ENCODE measurements at places on chromosomes 1 and 21. TPM values are rescaled to one million over a fixed set of nuclear protein-coding genes. Genes with fewer than 3 reads are reported as not detected.
A peak's percentile ranks its signal among the peaks of the same experiment; 100 is the strongest.

DNA sequence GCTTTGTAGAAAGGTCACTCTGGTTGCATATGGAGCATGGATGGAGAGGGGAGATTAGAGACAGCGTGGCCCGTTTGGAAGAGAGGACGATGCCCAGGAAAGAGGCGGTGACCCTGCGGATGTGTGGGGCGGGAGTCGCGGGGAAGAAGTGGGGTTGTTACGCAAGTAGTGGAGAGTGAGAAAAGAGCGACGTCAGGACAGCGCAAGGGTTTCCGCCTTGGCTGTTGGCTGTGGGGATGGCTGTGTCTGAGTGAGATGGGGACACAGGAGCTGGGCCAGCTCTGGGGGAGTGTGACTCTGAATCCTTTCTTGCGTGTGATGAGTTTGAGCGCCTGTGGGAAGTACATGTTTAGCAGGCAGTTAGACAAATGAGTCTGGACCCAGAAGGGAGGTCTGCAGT, 3.8 kb downstream of the B4GALT2 start:
- H3K4me1 ChIP-seq: peaks cover 7% of the 10 kb centered on the region
- no peaks in the 10 kb centered on the region for H3K36me3 ChIP-seq
- no peak overlapping the region for H3K4me3 ChIP-seq
- H3K27me3 ChIP-seq: no peaks in the 10 kb centered on the region
- DNase-seq: no peak

- H3K27ac ChIP-seq: peak overlapping the region; percentile 33
- no peaks in the 10 kb centered on the region for H3K36me3 ChIP-seq
Measured at GRCh38 chr1:87129606-87130005, 199.1 kb upstream of the LMO4 start.

- H3K4me3 ChIP-seq: no peak within 1 kb of the TSS
- no peaks in the 10 kb centered on the region for H3K27me3 ChIP-seq
- H3K4me1 ChIP-seq: no peaks in the 10 kb centered on the region
- no peak within 1 kb of the TSS for H3K27ac ChIP-seq
Measured at GRCh38 chr1:42739753-42740700, at the start of gene CLDN19. TSS of gene CLDN19 (minus strand) at chr1:42740236. CDS start at chr1:42740063, 173 bp downstream.

DNA sequence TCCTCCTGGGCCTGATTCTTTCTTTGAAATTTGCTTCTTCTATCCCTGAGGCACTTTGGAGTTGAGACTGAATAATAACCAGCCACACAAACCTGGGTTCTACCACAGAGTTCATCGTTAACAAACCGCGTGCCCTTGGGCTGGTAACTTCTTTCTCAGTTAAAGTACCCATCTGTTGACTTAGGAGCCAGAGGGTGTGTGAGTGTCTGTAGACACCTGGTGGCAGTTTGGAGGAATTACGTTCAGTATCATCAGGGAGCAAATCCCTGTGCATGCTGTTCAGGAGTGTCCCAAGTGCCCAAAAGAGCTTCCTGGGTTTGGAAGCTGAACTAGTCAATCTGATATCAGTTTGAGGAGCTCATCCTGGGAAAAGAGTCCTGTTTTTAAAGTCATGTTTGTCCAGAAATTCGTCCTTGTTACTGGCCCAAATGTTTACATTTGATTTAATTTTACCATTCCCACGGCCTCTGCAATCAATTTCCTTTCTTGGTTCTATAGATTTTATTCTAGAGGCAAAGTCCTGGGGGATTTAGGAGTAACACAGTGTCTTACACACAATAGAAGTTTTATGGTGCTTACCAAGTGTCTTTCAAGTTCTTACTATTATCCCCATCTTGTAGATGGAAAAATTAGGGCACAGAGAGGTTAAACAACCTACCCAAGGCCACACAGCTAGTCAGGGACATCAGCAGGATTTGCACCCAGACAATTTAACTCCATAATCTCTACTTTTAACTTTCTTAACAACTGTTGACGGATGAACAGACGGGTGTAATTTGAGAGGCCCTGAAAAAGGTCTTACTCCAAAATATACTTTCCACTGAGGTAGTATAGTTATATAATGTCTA, 26.7 kb upstream of the RPTN start:
- H3K4me1 ChIP-seq: no peaks in the 10 kb centered on the region
- DNase-seq: peak; percentile 60
- H3K4me3 ChIP-seq: no peak overlapping the region
- no peaks in the 10 kb centered on the region for H3K36me3 ChIP-seq

DNA sequence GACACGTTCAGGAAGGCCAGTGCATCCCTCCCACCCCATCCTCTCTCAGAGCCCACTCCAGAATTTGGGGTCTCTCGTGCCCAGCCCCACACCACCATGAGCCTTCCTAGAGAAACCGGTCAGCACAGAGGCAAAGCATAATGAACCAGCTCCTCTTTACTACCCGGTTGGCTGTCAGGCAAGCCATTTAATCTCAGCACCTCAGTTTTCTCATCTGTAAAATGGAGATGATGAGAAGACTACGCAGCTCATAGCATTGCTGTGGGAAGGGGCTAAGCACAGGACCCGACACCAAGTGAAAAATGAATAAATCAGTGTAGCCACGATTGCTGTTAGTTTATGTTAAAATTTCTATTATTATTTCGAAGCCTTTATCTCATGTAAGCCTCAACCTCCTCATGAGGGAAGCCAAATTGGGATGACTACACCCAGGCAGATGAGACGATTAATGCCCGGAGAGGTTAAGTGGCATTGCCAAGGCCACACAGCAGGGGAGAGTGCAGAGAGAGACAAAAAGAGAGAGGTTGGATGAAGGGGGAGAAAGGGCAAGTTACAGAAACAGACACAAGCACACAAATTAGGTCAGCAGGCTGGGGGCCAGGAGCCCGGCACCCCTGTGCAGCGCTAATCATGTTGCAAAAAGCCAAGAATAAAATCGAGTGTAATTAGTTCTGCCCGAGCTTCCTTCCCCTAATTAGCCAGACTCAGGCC, 25.7 kb downstream of the SDC3 start:
- H3K27ac ChIP-seq: peak overlapping the region; percentile 72
- H3K36me3 ChIP-seq: no peaks in the 10 kb centered on the region
- no peak overlapping the region for H3K4me3 ChIP-seq
- H3K4me1 ChIP-seq: peaks cover 61% of the 10 kb centered on the region
- no peak for DNase-seq

DNA sequence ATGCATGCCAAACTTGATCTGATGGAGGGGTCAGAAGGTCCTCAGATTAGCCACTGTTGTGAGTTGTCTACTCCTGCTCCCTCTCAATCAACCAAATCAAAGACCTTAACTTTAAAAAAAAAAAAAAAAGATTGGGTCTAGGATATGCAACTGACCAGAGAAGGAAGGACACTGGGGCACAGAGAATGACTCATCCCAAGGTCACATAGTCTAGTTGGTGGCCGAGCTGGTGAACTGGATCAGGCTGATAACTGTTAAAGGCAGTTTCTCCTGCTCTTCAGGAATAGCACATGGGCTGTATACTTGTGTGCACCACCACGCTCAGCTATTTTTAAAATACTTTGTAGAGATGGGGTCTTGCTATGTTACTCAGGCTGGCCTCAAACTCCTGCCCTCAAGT, 14.8 kb upstream of the S100A7 start:
- H3K27ac ChIP-seq: no peak overlapping the region
- DNase-seq: peak; percentile 36
- H3K4me1 ChIP-seq: peaks cover 6% of the 10 kb centered on the region
- H3K4me3 ChIP-seq: no peak overlapping the region
- H3K36me3 ChIP-seq: no peaks in the 10 kb centered on the region

GRCh38 chr1:215018555-215018954, 64.0 kb upstream of the KCNK2 start:
- no peak overlapping the region for H3K27ac ChIP-seq
- H3K4me1 ChIP-seq: peaks cover 13% of the 10 kb centered on the region
- H3K27me3 ChIP-seq: no peaks in the 10 kb centered on the region
- H3K4me3 ChIP-seq: no peak overlapping the region
- DNase-seq: no peak
- H3K36me3 ChIP-seq: no peaks in the 10 kb centered on the region

DNA sequence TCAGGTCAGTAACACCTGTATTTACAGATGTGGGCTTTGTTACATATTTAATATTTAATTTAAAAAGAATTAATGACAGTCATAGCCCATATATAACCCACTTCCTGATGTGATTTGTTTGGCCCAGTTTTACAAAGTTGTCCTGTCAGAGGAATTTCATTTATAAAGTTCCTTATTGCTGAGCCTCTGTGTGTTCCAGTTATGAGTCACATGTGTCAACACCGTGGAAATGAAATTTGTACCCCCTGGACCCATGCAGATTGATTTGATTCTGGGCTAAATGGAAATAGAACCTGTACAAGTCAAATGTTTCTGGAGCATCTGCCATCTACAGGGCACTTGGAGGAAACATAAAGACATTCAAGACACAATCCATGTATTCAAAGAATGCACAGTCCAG, 149.2 kb downstream of the CACNA1E start:
- H3K36me3 ChIP-seq: no peaks in the 10 kb centered on the region
- no peak for DNase-seq
- H3K27me3 ChIP-seq: no peaks in the 10 kb centered on the region
- no peak overlapping the region for H3K27ac ChIP-seq
- no peak overlapping the region for H3K4me3 ChIP-seq

GRCh38 chr1:5430136-5430535, 562.1 kb downstream of the NPHP4 start:
- peaks cover 33% of the 10 kb centered on the region for H3K27me3 ChIP-seq
- no peak overlapping the region for H3K4me3 ChIP-seq
- H3K36me3 ChIP-seq: no peaks in the 10 kb centered on the region
- H3K4me1 ChIP-seq: no peaks in the 10 kb centered on the region
- no peak overlapping the region for H3K27ac ChIP-seq

GRCh38 chr21:46211376-46211775, 17.2 kb downstream of the LSS start:
- no peaks in the 10 kb centered on the region for H3K36me3 ChIP-seq
- H3K27ac ChIP-seq: no peak overlapping the region
- no peaks in the 10 kb centered on the region for H3K4me1 ChIP-seq
- H3K4me3 ChIP-seq: no peak overlapping the region

DNA sequence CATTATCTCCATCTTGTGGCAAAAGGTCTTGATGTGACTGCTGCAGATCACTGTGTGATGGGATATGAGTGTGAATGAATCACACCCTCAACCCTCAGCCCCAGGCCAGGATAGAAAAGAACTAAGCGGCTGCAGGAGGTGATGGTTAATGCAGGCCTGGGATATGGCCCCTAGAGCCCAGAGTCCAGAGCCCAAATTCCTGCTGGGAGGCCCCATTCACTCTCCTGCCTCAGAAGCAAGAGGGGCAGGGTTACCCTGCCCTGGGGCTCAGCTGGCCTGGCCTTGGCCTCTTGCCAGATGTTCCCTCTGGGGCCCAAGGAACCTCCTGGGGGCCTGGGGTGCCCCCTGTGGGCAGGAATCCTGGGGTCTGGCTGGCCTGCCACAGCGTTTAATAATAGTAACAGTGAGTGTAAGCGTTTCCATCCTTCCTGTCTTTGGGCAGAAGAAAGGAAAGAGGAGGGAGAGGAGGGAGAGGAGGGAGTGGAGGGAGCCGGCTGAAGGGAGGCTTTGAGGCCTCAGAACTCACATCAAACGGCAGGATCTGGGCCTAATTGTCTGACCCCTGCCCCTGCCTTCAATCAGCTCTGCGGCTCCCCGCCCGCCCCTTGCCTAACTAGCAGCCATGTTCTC, 26.2 kb downstream of the DMAP1 start:
- peaks cover 24% of the 10 kb centered on the region for H3K4me1 ChIP-seq
- H3K27ac ChIP-seq: peak overlapping the region; percentile 77
- H3K4me3 ChIP-seq: no peak overlapping the region
- no peaks in the 10 kb centered on the region for H3K27me3 ChIP-seq
- no peak for DNase-seq

DNA sequence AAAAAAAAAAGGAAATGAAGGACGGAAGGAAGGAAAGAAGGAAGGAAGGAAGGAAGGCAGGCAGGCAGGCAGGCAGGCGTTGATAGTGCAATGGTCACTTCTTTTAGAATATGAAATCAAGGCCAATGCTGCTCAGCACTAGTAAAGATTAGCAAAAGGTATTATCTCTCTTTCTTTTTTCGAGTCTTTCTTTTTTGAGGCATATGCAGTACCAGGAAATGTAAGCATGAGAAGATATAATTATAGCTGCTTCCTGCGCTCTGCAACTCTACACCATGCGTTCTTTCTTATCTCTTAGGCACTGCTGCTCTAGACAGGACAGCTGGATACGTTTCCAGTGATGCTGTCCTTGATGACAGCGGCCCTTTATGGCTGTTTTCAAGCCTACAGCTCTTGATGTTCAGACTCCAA, 1512.5 kb upstream of the B3GALT2 start:
- no peaks in the 10 kb centered on the region for H3K36me3 ChIP-seq
- H3K4me3 ChIP-seq: no peak overlapping the region
- no peak overlapping the region for H3K27ac ChIP-seq
- no peaks in the 10 kb centered on the region for H3K4me1 ChIP-seq

- no peaks in the 10 kb centered on the region for H3K27me3 ChIP-seq
- no peaks in the 10 kb centered on the region for H3K4me1 ChIP-seq
- no peak for DNase-seq
Measured at GRCh38 chr1:33848205-33848937, 15.5 kb upstream of the HMGB4 start.

DNA sequence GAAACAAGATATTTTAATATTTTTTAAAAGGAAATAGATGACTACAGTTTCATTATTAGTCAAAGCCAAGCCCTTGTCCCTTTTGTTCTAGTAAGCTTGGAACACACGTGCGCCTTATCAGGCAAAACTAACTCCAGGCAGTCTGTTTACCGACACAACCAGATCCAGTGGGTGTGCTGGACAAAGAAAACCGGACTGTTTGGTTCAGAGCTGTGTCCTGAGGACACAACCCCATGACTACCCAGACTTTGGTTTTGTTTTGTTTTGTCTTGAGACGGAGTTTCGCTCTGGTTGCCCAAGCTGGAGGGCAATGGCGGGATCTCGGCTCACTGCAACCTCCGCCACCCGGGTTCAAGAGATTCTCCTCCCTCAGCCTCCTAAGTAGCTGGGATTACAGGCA, 13.9 kb upstream of the RHOU start:
- no peak for DNase-seq
- H3K4me3 ChIP-seq: no peak overlapping the region
- no peak overlapping the region for H3K27ac ChIP-seq
- H3K4me1 ChIP-seq: no peaks in the 10 kb centered on the region
- H3K27me3 ChIP-seq: no peaks in the 10 kb centered on the region
- no peaks in the 10 kb centered on the region for H3K36me3 ChIP-seq

- H3K4me3 ChIP-seq: no peak overlapping the region
- no peaks in the 10 kb centered on the region for H3K36me3 ChIP-seq
- no peak for DNase-seq
- no peak overlapping the region for H3K27ac ChIP-seq
- H3K27me3 ChIP-seq: no peaks in the 10 kb centered on the region
Measured at GRCh38 chr1:184870319-184870718, 104.0 kb downstream of the NIBAN1 start.

- DNase-seq: peak; percentile 42
- peaks cover 27% of the 10 kb centered on the region for H3K4me1 ChIP-seq
Measured at GRCh38 chr1:59520827-59521418, 224.0 kb downstream of the FGGY start.

GRCh38 chr1:89697383-89697782, 64.5 kb downstream of the LRRC8C start:
- DNase-seq: no peak
- H3K4me3 ChIP-seq: no peak overlapping the region
- H3K36me3 ChIP-seq: no peaks in the 10 kb centered on the region
- H3K4me1 ChIP-seq: peaks cover 43% of the 10 kb centered on the region

Gene PEX11B
- total RNA-seq: 24.8 TPM

Gene WNT3A
- not detected for total RNA-seq

Gene PIGK
- total RNA-seq: 33.2 TPM

Gene TRABD2B
- total RNA-seq: 0.33 TPM

Gene DMRTA2
- total RNA-seq: not detected

Gene ERVH48-1
- total RNA-seq: not detected

Gene IRF6
- total RNA-seq: 19.1 TPM

Gene KIF17
- total RNA-seq: 49.3 TPM

Gene MAP10
- total RNA-seq: 2.6 TPM

Gene ATF3
- 3.6 TPM for total RNA-seq
